ENCODE measurements at places on chromosomes 3 and 15.

DNA sequence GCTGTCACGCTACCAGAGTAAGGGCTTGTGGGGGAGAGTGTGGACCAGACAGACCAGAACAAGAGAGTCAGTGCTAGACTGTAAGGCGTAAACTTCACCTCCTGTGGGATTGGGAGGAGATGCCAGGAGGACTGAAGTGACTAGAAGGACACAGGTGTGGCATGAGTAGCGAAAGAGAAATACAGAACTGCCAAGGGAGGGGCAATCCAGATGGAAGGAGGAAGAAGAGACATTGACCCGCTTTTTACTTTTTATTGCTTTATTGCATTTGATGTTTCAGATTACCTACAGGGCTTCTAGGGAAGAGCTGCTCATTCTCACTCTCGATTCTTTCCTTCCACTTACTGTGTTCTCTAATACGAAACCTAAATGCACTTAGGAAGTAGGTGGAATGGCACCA, 2.1 kb downstream of the POGLUT1 start:
- DNase-seq, result no peak

- DNase-seq, result peak; percentile 47
These were observed 741.0 kb upstream of the CBLB start for GRCh38 chr3:106609666-106610301.

GRCh38 chr3:153980252-153980590, 141.0 kb upstream of the ARHGEF26 start:
- DNase-seq, result no peak

DNA sequence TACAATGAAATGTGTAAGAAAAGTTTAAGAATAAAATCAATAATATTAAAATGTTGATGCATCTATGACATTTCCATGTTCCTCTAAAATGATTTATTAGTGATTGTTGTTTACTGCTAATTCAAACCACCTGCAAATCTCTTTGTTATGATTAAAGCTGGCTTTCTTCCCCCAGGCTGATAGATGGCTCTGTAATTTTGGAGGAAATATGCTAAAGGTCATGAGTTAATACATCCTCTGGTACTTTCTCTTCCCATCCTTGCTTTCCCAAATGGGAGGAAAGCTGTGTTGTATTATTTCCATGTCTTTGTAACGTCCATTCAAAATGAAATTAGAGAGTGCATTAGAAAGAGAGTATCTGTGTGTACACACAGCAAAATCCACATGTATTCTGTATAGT, 139.5 kb upstream of the TMCO5A start:
- no peak for DNase-seq

GRCh38 chr15:36403351-36403750, 176.1 kb upstream of the CDIN1 start:
- DNase-seq, result no peak
